ENCODE measurements at places on chromosomes 1 and 21.
A peak's percentile ranks its signal among the peaks of the same experiment; 100 is the strongest.

DNA sequence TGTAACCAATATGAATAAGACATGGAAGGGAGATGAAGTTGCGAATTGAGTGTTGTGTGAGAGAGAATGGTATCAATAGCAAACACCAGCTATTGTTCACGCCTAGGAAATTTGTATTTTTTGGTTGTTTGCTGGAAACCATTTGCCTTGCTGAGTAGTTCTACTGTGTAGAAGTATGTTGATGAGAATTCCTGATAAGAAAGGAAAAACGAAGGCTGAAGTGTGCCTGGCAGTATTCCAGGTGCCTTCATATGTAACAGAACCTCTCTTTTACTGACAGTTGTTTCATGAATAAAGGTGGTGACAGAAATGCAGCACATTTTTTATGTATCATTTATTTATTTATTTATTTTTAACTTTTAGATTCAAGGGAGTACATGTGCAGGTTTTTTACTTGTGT is 79.5 kb downstream of the SDCCAG8 start:
- no peak for DNase-seq

- peak; percentile 83 for DNase-seq
These were observed 25.7 kb upstream of the NLRP3 start for GRCh38 chr1:247390116-247390791.

- peak; percentile 77 for DNase-seq
These were observed 255.9 kb downstream of the HHAT start for GRCh38 chr1:210584439-210585113.

GRCh38 chr1:23188434-23188884 is 19.8 kb upstream of the LUZP1 start:
- no peak for DNase-seq

- DNase-seq: no peak
These were observed 188.5 kb downstream of the NFIA start for GRCh38 chr1:61270761-61271411.

GRCh38 chr1:21340230-21340945 is 50.1 kb upstream of the ECE1 start:
- no peak for DNase-seq

DNA sequence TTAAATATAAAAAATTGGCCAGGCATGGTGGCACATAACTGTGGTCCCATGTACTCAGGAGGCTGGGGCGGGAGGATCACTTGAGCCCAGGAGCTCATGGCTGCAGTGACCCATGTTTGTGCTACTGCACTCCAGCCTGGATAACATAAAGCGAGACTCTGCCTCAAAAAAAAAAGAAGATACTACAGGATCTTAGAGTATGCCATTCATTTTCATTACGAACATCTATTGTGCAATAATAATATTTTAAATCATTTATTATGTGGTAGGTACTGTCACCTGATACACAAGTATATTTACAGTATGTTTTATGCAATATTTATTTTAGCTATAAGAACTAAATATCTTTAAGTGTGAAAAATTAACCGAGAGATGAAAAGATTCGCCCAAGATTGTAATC is 9.3 kb upstream of the GIPC2 start:
- DNase-seq: no peak

- peak; percentile 26 for DNase-seq
These were observed 118.1 kb upstream of the PPP2R5A start for GRCh38 chr1:212167098-212167497.

DNA sequence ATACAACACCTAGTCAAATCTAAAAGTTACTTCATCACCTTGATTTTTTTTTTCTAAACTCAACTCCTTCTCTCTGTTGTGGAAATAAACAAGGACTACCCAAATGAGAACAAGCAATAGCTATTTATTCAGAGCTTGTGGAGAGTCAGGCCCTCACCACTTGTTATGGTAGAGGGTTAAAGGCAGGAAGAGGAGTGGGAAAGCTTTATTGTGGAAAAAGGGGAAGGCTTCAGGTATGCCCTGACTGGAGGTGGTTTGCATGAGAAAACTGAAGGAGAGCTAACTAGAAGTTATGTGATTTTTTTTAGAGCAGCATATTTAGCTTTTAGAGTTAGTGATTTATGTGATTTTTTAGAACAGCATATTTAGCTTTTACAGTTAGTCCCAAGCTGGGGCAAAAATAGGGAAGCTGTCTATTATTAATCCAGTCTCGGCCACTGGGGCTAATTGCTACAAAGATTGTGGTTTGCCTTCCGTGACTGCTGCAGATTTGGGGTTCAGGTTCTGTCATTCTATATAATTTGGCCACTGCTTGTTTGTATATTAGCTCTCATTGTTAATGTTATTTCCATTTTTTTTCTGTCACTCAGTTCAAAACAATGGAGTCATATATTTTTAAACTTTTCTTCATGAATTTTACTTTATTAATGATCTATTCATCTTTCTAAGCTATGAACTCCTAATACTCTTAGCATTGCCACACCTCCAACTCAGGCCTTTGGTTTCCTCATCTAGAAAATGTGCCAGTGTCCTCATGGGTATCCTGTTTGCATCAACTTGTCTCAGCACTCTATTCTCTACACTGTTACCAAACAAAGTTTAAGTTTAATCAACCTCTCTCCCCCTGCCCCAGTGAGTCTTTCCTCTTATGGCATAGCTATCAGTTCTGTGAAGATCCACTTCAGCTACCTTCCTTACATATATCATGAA is 713.0 kb downstream of the BRINP3 start:
- no peak for DNase-seq

DNA sequence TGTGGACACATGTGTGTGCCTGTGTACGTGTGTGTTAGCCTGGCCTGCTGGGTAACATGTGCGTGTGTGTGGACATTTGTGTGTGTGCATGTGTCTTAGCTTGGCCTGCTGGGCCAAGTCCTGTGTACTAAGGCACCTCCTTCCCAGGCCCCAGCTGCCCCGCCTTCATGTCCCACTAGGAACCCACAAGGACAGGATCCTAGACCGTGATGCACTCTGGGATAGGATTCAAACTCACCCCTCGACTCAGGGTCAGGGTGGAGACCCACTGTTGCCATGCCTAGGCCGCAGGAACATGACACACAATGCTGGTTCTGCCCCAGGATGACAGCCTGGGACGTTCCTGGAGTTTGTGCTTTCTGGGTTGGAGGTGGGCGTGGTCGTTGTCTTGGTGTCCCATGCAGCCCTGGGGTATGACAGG is 89.9 kb upstream of the TMPRSS2 start:
- DNase-seq: no peak

DNA sequence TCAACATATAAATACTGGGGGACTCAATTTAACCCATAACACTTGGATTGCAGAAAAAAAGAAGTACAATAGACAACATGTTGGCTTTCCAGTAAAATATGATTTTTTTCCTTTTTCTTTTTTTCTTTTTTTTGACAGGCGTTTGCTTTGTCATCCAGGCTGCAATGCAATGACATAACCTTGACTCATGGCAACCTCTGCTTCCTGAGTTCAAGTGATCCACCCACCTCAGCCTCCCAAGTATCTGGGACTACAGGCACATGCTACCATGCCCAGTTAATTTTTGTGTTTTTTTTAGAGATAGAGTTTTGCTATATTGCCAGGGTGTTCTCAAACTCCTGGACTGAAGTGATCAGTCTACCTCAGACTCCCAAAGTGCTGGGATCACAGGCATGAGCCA is 1512.0 kb upstream of the PRMT6 start:
- DNase-seq: no peak

DNA sequence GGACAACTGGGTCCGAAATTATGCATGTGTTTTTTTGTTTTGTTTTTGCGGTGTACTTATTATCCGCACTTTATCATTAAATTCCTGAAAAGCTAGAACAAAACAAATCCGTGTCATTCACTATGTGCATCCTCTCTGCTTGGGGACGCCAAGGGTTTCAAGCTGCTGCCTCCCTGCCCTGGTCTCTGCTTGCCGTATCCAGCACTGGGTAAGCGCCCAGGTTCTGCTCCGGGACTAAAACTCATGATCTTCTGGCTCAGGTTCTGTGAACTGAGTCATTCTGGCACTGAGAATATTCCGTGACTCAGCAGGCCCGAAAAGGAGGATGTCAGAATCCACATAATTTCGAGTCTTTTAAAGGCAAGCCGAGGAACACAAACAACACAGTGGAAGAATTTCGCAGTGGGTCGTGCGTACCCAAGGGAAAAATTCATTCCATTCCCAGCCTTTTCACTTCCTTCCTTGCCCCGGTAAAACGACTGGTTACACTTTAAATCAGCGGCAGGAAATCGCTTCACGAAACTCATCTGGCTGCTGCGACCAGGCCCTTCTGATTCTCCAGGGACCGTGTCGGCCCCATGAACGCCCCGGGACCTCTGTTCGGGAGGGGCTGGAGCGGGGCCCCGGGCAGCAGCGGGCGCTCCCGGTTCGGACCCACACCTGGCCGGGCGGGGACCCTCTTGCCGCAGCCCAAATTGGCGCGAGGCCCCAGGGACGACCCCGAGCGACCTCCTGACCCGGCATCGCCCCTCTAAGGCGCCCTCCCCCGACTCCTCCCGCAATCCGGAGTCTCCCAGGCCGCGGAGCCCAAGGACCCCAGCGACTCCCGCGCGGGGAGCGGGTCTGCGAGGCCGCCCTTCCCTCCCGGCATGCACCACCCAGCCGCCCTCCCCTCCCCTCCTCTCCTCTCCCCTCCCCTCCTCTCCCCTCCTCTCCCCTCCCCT is 746 bp upstream of the LAMC1 start:
- DNase-seq: peak; percentile 92

GRCh38 chr1:183363972-183364371 is 54.2 kb downstream of the NMNAT2 start:
- no peak for DNase-seq

- peak; percentile 24 for DNase-seq
These were observed 333.4 kb downstream of the CHRM3 start for GRCh38 chr1:239719642-239720258.

GRCh38 chr1:198082576-198082975 is 74.2 kb upstream of the NEK7 start:
- DNase-seq: no peak

- DNase-seq: peak; percentile 50
These were observed 315.6 kb downstream of the NFIA start for GRCh38 chr1:61397935-61398334.

DNA sequence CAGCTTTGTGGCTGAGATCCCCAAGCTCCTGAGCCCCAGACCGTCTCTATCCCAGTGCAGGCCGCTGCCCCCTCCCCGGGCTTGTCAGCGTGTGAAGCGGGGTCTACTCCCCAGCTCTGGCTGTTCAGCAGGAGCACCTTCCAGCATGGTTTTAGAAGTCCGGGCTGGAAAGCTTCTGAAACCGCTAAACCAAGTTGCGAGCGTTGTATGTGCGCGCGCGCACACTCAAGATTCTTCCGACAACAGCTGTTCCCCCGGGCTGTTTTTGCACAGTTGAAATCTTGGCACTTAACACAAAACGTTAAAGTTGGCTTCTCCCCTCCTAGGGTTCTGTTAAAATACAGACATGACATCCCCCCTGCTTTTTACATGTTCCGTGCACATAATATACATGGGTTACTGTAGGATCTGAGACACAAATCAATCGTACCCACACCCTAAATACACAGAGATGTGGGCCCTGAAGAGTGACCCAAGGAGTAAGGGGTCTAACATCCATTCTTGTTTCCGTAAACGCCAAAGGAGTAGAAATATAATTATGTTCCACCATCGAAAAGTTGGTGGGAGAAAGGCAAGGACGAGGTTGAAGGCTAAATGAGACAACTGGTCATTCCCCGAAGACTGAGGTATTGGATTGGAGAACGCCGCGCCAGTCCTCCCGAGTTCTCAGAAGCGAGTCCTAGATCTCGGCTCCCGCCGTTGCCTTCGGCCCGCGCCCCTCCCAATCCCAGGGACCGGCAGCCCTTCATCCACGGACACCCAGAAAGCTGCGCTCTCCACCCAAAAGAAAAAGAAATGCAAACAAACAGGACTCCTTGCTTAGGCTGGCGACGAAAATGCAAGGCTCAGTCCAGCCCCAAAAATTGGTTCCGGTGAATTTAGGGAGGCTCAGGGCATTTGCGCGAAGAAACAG is 1.3 kb downstream of the TBX15 start:
- DNase-seq: no peak

DNA sequence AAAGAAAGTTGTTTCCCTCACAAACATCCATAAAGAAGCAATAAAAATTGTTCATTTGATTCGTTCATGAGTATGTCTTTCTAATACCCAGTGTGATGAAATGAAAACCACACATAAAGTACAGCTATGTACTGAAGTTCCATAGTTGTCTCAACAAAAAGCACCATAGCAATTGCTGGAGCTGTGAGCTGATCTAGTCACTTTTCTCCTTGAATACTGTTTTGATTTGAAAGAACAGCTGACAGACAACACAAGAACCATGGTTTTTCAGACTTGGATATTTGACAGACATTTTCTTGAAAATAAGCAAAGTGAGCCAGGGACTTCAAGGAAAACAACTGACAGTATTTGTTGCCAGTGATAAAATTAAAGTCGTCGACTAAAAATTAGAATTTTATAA is 237.1 kb upstream of the PLD5 start:
- DNase-seq: no peak

GRCh38 chr1:215595231-215595630 is 28.1 kb downstream of the KCTD3 start:
- DNase-seq: no peak

- DNase-seq: no peak
These were observed 6.2 kb downstream of the ZMYM1 start for GRCh38 chr1:35085421-35085820.
